Activated CD4-positive, alpha-beta memory T cell treated with anti-CD3 and anti-CD28 coated beads, Interleukin-2, amount 10 ng/mL, durations not matched to agents 7 days and 5 days (primary cell): ENCODE measurements at places on chromosomes 1 and 21.

- DNase-seq, result no peak
These were observed 386.4 kb upstream of the VAMP3 start for GRCh38 chr1:7384679-7385078.

DNA sequence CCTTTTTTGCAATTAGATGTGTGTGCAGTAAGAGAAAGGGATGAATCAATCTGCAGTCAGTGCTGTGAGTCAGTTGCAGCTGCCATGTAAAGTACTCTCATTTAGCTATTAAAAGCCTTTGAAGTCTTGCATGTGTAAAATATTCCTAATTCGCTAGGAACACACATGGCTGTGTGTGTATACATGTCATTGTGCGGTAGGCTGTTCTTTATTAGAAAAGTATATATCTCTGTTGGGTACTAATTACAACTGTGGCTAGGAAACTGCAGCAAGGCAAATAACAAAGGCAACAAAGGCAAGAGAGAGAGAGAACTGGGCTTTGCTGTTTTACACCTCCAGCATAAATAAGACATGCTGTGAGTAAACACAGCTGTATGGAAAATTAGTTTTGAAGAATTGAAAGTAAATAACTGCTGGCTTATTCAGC is 41.7 kb downstream of the EPB41 start:
- no peak for DNase-seq

DNA sequence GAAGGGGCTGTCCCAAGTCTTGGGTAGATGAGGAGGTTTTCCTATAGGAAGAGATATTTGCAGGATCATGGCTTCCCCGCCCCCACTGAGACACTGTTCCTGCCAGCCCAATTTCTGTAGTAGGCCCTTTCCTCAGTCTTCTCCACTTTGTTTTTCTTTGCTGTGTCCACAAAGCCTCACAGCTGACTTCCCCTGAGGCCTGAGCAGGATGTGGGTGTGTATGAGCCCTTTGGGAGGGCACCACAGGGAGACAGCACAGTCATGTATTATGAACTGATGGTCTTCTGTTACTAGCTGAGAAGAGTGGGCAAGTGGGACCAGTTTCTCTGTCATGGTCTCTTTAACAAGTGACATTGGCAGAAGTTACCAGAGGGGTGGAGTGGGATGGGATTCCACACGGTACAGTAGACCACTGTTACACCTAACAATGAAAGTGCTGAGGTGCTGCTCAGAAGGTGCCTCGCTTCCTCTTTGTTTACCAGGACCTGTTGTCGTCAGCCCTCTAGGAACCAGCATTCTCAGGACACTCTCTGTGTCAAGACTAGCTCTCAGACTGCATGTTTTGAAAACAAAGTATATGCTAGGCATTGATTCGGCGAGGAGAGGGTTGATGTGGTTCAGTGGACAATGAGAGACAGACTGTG is 253.8 kb upstream of the HOOK1 start:
- peak; percentile 32 for DNase-seq

DNA sequence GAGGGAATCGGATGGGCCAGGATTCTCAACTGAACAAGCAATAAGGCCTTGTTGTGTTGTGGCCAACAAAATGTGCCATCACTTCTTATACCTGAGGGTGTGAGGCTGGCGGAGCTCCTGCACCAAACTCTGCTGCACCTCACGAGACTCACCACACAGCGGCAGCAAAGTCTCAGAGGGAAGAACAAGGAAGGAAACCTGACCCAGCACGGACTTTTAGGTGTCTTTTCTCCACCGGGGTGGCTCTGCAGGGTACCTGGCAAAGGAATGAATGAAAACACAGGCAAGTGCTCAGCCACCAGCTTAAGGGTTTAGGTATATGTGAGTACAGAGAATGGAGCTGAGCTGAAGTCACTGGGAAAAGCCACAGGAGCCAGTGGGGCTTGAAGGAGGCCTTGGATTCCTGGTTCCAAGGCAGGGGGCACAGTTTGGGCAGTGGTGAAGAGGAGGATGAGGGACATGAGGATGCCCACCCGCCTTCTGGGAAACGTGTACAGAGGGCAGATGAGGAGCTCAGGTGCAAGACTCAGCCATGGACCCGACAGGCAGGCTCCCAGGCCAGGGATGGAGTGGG is 31.1 kb upstream of the HSD3B1 start:
- peak; percentile 29 for DNase-seq

- DNase-seq, result no peak
These were observed 2.6 kb downstream of the CLCA1 start for GRCh38 chr1:86471291-86471690.
